ENCODE measurements at places on chromosomes 7 and 10. TPM values are rescaled to one million over a fixed set of nuclear protein-coding genes. Genes with fewer than 3 reads are reported as not detected.

The ZNF438 gene
- 6.1 TPM for total RNA-seq

The SYNPO2L gene
- not detected for total RNA-seq

The CFAP58 gene
- total RNA-seq, result 1.1 TPM

The ICA1 gene
- 4.8 TPM for total RNA-seq

- H3K27ac ChIP-seq, result no peak overlapping the region
- no peak overlapping the region for H3K4me3 ChIP-seq
- no peak for DNase-seq
- no peaks in the 10 kb centered on the region for H3K36me3 ChIP-seq
Measured at GRCh38 chr10:13483951-13484350, 44.9 kb downstream of the BEND7 start.

DNA sequence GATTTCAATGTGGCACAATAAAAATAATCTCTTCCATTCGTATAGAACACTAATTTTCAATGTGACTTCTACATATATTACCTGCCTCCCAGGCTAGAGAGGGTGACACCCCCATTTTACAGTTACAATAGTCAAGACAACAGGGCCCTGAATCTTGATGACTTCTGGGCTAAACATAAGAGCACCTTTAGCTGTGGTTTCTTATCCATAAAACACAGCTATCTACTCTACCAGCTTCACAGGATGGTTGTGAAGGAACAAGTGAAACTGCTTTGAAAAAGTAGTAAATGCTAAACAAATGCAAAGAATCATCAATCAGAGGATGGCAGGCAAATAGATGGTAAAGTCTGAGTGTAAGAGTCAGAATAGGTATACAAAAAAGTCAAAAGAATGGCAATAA, 3.6 kb upstream of the TLL2 start:
- no peak overlapping the region for H3K4me3 ChIP-seq
- H3K36me3 ChIP-seq, result peaks cover 26% of the 10 kb centered on the region
- peaks cover 8% of the 10 kb centered on the region for H3K4me1 ChIP-seq
- H3K27me3 ChIP-seq, result peaks cover 29% of the 10 kb centered on the region

GRCh38 chr10:17043586-17043985, 86.0 kb downstream of the CUBN start:
- H3K27ac ChIP-seq, result no peak overlapping the region
- H3K4me1 ChIP-seq, result no peaks in the 10 kb centered on the region
- no peak overlapping the region for H3K4me3 ChIP-seq
- H3K27me3 ChIP-seq, result peaks cover 13% of the 10 kb centered on the region

GRCh38 chr7:20482071-20482470, 133.4 kb upstream of the ABCB5 start:
- H3K27me3 ChIP-seq, result no peaks in the 10 kb centered on the region
- DNase-seq, result no peak
- H3K4me3 ChIP-seq, result no peak overlapping the region
- no peaks in the 10 kb centered on the region for H3K36me3 ChIP-seq
- no peaks in the 10 kb centered on the region for H3K4me1 ChIP-seq

DNA sequence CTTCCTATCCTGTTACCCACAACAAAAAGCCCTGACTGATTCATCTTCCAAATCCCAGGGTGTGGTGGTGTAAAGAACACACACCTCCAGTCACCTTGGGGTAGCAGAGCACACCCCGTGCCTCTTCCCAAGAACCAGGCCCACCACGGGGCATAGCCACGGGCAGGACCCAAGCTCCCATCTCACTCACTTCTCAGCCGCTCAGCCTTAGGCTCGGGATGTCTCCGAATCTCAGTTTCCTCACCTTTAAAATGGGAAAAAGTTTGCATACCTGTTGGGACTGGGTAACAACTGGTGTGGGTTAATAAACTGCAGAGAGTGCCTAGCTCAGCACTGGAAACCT, 139.0 kb downstream of the FGFR2 start:
- DNase-seq, result no peak
- H3K4me3 ChIP-seq, result no peak overlapping the region
- H3K4me1 ChIP-seq, result no peaks in the 10 kb centered on the region
- no peak overlapping the region for H3K27ac ChIP-seq

GRCh38 chr10:10149899-10150298, 867.8 kb upstream of the CELF2 start:
- H3K4me3 ChIP-seq, result no peak overlapping the region
- H3K36me3 ChIP-seq, result no peaks in the 10 kb centered on the region
- no peaks in the 10 kb centered on the region for H3K4me1 ChIP-seq
- no peaks in the 10 kb centered on the region for H3K27me3 ChIP-seq

DNA sequence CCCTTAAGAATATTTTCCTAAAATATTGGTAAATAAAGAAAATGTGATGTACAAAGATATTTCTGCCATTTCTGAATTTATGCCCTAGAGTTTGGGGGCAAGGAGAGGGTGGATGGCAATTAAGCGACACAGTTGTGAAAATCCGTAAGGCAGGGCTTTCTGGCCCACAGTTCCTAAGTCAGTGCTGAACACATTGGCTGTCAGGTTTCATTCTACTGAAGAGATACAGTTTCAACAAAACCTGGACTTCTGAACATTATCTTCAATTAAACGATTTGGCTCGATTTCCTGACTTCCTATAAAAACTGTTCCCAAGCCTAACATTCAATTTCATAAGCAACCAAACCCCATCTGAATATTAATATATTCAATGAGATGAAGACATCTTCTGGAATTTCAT, 61.1 kb upstream of the NEBL start:
- DNase-seq, result no peak
- H3K27ac ChIP-seq, result no peak overlapping the region
- no peak overlapping the region for H3K4me3 ChIP-seq

GRCh38 chr7:86243171-86243570, 400.5 kb upstream of the GRM3 start:
- H3K4me1 ChIP-seq, result no peaks in the 10 kb centered on the region
- H3K36me3 ChIP-seq, result no peaks in the 10 kb centered on the region
- DNase-seq, result no peak
- H3K27me3 ChIP-seq, result no peaks in the 10 kb centered on the region

All from activated T-helper 2 cell treated with anti-CD3 and anti-CD28 coated beads, Interferon-gamma antibody, Interleukin-2, Interleukin-4, amounts not matched to agents 10 μg/mL and 5 μg/mL and 100 μg/mL, durations not matched to agents 14 hours and 24 hours and 36 hours (primary cell).